Peyer's patch (tissue), 4 donors: ENCODE measurements at places on chromosomes 4 and X. TPM values are rescaled to one million over a fixed set of nuclear protein-coding genes. Genes with fewer than 3 reads are reported as not detected.

DNA sequence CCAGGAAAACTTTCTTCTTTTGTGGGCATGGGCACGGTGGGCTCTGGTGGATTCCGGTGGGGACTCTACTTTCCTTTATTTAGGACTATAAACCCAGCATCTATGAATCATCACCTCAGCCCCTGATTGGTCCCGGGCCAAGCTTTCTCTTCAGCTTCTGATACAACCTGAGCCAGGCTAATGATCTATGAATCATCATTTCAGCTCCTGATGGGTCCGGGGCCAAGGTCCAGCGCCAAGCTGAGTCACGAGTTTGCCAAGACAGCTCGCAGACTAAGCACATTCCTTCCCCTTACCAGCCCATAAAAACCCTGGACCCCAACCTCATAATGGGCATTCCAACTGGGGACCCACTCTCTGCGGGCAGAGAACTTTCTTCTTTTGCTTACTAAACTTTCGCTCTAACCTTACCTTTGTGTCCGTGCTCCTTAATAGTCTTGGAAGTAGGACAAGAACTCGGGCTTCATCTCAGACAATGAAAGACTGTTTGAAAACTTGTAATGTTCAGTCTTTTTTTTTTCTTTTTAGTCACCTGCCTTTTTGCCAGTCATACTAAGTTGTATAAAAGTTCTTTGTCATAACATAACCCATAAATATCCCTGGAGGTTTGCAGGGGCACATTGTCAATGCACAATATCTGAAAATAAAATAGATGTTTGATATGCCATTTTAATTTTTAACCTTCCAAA lies 904.9 kb upstream of the EPHA5 start:
- H3K4me3 ChIP-seq = no peak overlapping the region
- DNase-seq = no peak
- no peaks in the 10 kb centered on the region for H3K4me1 ChIP-seq

DNA sequence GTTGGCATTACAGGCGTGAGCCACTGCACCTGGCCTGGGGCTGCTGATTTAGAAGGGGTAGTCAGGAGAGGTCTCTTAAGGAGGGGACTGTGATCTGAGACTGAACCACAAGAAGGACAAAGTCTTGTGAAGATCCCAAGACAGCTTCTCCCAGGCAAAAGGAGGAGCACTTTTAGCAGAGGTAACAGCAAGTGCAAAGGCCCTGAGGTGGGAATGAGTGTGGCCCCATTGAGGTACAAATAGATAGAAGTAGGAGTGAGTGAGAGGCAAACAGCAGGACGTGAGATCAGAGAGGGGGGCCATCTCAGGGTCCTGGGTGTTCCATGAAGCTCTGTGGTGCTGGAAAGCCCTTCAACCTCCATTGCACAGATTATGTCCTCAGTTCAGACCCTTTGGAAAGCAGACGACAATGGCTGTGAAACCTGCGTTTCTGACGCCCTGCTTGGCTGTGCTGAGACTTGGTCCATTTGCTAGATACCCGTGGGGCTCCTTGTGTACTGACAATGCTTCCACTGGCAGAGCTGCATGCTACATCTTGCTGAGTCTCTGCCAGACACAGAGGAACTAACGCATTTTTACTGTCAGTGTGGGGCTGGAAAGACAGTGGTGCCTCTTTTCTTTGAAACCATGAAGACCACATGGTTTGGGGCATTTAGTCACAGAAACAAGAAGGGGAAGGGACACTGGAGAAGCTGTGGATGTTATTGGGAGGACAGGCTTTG lies 1.3 kb upstream of the CCKAR start:
- H3K27me3 ChIP-seq = no peaks in the 10 kb centered on the region
- H3K27ac ChIP-seq = no peak overlapping the region
- H3K36me3 ChIP-seq = no peaks in the 10 kb centered on the region
- no peak overlapping the region for H3K4me3 ChIP-seq

DNA sequence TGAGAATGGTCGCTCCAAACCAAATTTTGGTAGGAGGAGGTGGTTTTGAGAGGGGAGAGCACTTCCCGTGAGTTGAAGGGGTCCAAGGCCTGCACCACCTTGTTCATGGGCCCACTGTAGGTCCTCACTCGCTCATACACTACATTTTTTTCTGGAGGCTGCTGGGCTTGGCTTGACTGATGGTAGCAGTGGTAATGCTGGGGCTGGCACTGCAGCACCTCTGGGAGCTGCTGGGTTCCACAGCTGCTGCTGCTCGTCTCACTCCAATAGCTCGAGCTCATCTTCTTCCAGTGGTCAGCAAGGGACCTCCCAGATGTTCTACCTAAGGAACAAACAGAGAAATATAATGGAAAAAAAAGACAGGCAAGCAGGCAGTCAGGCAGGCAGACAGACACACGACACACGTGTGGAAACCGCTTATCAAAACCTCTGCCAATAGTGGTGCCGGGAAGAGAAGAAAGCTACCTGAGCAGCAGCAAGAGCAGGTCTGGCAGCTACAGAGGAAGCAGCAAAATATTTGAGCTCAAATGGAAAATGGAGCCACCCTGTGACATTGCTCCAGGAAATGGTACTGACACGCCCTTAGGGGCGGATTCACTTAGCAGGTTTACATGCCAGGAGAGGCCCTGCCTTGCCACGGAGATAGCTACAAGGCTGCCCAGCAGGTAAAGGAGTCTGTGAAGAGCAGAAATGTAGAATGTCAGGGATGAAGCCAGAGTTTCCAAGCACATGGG lies at the start of gene POF1B:
TSS of gene POF1B (minus strand) at position 492 of the 734 bp plus-strand sequence. CDS start at position 281, 211 bp downstream.
- peak within 1 kb of the TSS; percentile 50 for H3K4me3 ChIP-seq
- no peaks in the 10 kb centered on the region for H3K4me1 ChIP-seq
- no peaks in the 10 kb centered on the region for H3K27me3 ChIP-seq
- peak within 1 kb of the TSS; percentile 84 for H3K27ac ChIP-seq
- peak; percentile 60 for DNase-seq

GRCh38 chrX:16014171-16014570 lies 109.2 kb upstream of the GRPR start:
- no peaks in the 10 kb centered on the region for H3K36me3 ChIP-seq
- no peak overlapping the region for H3K4me3 ChIP-seq
- H3K4me1 ChIP-seq = no peaks in the 10 kb centered on the region

DNA sequence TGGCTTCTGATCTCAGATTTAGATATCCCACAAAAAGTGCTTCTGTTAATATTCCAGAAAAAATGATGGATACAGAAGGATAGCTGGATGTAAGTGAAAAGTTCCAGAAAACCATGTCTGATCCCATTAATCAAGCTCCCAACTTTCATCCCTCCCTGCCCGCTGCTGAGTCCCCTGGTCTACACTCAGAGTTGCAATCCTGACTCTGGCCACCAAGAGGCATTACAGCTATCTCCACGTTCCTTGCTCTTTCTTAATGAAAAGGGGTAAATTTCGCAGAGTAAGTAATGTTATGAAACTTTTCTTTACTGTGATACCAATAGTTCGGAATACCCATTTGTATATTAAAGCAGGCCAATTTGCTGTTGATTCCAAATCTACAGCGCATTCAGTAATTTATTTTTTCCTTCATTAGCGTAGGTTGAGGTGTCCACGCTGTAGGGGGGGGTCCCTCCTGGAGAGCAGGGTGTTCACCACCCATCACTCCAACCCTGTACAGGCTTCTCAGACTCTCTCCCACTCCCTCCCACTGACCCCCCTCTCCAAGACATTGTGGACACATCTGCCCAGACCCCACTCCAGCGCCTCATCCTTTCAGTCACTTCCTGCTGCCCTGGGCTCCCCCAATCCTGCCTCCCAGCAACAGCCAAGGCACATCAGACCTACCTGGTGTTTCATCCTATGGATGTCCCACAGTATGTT lies 55.1 kb downstream of the RAB40A start:
- no peak overlapping the region for H3K4me3 ChIP-seq
- no peaks in the 10 kb centered on the region for H3K4me1 ChIP-seq
- DNase-seq = no peak
- H3K36me3 ChIP-seq = no peaks in the 10 kb centered on the region

DNA sequence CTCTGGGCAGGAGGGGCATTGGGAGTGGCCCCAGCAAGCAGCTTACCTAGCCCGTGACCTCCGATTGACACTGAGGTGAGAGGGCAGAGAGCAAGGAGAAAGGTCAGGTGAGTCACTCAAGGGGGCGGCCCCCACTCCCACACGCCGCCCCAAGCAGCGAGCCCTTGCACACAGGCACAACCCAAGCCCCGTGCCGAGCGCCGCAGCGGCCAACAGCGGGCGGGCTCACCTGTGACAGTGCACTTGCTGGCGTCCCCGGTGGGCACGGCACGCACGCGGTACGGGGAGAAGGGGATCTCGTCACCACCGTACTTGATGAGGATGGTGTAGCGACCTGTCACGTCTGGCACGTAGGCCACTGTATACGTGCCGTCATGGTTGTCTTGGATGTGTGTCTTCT lies 17.2 kb downstream of the FLNA start:
- no peaks in the 10 kb centered on the region for H3K27me3 ChIP-seq
- no peak overlapping the region for H3K4me3 ChIP-seq
- no peak for DNase-seq
- no peaks in the 10 kb centered on the region for H3K36me3 ChIP-seq
- H3K4me1 ChIP-seq = no peaks in the 10 kb centered on the region

DNA sequence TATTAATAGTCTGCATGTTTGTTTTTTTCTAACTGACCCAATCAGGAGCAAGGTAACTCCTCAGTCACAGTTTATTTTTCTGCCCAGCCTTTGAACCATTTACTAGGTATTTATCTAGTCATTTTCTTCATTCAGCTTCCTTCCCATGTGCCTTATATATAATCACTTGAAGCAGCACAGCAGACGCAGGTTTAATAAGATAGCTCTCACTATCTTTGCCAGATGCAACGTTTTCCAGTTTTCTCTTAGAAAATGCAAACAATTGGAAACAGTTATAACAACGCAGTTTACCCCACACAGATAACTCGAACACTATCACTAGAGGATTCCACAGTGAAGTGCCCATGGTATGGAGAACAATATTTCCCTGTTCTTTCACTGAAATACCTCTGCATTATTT lies 56.4 kb upstream of the NFKB1 start:
- no peaks in the 10 kb centered on the region for H3K36me3 ChIP-seq
- no peaks in the 10 kb centered on the region for H3K27me3 ChIP-seq
- no peak for DNase-seq
- no peak overlapping the region for H3K27ac ChIP-seq
- H3K4me1 ChIP-seq = no peaks in the 10 kb centered on the region
- H3K4me3 ChIP-seq = no peak overlapping the region

DNA sequence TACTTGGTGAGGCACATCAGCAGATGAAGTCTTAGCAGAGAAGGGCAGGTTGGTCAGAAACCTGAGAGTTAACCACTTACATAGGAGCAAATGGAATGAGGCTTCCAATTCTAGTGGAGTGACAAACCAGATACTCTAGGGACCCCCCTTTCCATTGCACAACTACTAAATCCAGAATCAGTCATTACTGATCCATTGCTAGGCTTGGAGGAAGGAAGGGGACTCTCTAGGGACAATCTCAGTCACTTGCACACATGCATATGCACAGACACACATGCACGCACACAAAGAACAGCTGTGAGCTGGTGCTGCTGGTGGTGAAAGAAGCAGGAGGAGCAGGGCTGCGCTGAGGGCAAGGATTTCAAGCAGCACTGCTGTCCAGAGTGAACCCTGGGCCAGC lies 25.7 kb downstream of the PNMA5 start:
- no peak for DNase-seq
- H3K36me3 ChIP-seq = no peaks in the 10 kb centered on the region
- no peak overlapping the region for H3K27ac ChIP-seq
- no peaks in the 10 kb centered on the region for H3K4me1 ChIP-seq

The MEPE gene
- total RNA-seq = not detected

The DNAAF6 gene
- total RNA-seq = not detected

The ITIH6 gene
- total RNA-seq = not detected

The DGKK gene
- not detected for total RNA-seq
